ENCODE measurements at places on chromosomes 13 and 19.

GRCh38 chr13:75481176-75482069 lies 546 bp downstream of the TBC1D4 start:
- DNase-seq: peak; percentile 60

- no peak for DNase-seq
These were observed 1.7 kb downstream of the ANO8 start for GRCh38 chr19:17332677-17333581.

DNA sequence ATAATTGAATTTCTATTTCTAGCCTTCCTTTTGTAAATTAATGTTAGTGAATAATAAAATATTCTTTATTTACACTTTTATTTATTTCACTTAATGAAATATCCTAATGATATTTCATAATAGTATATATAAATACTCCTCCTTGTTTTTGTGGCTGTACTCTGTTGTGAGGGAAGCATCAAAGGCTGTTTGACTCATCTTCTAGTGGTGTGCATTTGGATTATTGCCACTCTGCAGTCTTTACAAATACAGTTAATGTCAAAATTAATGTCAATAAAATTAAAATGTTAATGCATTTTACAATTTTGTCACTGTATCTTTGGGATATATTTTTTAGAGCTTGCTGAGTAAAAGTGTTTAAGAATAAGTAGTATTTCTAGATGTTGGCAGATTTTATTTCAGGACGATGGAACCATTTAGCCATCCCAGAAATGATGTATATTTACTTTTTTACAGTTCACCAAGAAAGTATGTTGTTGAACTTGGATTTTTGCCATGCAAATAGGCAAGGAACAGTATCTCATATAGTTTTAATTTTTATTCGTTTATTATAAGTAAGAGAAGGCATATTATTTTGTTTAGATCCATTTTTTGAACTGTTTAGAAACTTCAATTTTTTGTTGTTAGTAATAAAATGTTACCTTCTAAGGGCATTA lies 281.2 kb upstream of the SLITRK6 start:
- no peak for DNase-seq

DNA sequence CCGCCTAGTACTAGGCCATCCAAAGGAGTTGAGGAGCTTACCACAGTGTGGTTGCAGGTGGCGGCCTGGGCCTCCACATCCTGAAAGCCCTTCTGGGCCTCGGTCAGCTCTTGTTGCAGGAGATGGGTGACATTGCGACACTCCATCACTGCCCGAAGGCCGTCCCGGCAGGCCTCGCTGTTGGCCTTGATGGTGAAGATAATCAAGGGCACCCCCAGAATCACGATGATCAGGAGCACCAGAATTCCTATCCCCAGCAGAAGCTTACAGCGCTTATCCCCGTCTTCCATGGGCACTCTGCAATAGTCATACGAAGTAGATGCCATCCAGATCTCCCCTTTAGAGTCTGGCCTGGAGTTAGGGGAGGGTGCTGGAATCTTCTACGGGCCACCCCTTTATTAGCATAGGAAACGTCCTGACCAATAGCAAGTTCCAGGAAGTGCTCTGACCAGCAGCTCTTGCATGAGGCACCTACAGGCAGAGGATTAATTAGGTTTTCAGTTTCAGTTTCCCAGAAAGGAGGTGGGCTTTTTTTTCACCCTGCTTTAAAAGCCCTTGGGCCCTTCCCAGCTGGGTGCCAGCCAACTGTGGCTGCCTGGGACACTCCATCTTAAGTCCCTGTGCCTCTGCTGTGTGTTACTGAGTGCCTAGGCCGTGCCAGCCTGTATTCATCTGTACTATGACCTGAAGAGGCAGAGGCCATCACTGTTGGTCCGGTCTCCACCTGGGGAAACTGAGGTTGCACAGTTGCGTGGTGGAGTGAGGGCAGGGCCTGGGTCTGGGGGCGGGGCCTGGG lies at the start of gene BST2:
TSS of gene BST2 (minus strand) at position 381 of the 796 bp plus-strand sequence. CDS start at position 326, 55 bp downstream.
- no peak for DNase-seq

DNA sequence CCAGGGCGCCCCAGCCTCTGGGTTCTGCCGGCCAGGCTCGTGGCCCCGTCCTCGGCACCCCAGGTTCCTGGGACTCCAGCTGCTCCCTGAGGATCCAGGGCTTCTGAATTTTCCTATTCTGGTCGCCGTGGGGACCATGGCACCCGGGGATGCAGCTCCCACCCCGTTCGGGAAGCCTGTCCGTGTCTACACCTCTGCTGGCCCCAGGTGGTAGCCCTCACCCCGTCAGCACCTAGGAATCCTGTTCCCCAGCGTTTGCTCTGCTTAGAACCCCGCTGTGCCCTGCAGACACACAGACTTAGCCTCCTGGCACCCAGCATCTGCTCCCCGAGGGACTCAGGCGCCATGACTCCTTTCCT lies 960 bp downstream of the PPFIA3 start:
- no peak for DNase-seq

GRCh38 chr13:62119739-62120700 lies 704.4 kb upstream of the PCDH20 start:
- peak; percentile 22 for DNase-seq

DNA sequence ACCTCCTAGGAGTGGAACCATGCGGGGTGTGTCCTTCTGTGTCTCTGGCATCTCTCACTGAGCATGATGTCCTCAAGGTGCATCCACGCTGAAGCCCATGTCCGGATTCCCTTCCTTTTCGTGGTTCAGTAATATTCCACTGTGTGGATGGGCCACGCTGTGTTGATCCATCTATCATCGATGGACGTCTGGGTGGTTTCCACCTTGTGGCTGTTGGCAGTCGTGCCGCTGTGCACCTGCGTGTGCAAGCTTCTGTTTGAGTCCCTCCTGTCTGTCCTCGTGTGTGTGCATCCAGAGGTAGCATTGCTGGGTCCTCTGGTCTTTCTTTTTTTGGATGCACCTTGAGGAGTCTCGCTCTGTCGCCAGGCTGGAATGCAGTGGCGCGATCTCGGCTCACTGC lies 11.2 kb upstream of the GNA15 start:
- no peak for DNase-seq

DNA sequence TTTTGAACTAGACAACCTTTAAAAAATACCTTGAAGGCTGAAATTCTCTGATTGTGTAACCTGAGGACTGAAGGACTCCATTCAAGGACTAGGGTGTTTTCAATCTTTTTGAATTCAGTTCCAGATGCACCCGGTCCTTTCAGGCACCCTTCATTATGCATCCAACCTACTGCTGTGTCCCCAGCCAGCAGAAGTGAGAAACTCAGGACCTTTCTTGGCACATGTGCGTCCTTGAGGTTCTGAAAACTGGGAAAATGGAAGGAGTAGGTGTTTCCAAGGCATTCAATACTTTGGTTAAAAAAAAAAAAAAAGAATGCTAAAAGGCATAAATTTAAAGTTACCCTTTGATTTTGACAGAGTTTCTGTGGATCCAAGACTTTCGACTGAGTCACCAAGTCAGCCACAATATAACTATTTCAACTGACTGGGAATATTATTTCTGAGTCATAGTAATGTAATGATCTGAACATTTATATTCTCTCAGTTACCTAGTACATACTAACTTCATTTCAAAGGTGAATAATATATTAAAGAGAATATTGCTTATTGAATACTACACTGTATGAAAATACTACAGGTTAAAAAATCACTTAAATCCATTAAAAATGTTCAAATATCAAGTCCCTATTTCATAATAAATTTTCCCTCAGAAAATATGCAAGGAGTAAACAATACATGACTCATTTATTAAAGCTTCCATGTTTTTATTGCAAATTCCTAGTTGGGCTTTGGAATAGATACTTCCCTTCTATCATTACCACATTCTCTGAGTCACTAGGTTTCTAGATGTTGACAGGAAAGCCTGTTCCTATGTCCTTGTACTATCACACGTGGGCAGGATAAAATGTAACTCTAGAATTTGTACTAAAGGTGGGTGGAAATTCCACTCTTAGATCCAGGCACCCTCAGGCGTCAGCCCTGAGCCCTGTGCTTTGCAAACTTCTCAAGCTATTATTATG lies 2.4 kb upstream of the ITGBL1 start:
- no peak for DNase-seq

GRCh38 chr13:76425935-76426334 lies 460.3 kb downstream of the KCTD12 start:
- no peak for DNase-seq

DNA sequence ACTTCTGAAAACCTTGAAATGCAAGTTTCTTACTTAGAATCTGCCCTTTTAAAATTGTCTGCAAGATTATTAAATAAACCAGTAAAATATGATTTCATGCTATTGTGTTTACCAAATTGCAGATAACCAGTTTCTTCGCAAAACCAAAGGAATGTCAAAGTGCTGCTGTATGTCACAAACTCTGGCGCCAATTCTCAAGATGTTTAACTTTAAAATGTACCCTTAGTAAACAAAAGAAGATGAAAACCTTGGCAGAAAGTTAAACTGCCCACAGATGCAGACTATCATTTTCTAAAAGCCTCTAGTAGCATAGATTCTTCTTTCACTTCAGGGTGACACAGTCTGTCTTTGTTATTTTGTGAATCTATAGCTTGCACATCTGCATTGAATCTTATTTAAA lies 189.2 kb downstream of the SLITRK6 start:
- DNase-seq: no peak

DNA sequence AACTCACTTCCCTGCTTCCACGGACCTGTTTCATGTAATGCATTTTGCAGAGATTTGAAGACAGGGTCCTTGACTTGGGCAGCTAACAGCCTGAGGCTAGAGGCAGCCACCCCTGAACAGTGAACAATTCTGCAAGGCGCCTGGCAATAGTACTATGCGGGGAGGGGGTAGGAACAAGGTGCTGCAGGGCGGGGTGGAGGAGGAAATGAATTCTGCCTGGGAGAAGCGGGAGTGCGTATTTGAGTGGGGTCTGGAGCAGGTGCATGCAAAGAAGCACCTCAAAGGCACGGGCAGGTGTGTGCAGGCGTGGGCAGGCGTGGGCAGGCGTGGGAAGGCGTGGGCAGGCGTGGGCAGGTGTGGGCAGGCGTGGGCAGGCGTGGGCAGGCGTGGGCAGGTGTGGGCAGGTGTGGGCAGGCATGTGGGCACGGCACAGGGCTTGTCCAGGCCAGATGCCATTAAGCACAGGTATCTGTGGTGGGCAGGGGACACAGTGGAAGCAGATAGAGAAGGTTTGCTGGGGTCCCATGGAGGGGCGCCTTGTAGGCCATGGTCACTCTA lies 130.4 kb upstream of the GJB6 start:
- DNase-seq: no peak

DNA sequence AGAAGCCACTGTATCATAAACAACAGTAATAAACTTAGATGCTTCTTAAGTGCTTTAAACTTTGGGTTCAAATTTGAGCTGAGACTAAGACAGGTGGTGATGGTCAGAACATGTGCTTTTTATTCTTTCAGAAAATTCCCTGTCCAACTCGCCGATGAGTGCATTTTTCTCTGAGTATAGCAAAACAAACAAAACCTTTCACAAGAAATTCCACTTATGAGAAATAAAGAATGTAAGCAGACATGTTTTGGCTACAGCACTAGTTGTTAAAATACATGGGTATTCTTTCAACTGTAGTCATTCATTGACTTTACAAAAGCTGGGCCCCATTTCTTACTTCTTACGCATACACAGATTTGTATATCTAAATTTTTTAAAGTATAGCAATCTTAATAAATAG lies 125.6 kb downstream of the SPRY2 start:
- no peak for DNase-seq

DNA sequence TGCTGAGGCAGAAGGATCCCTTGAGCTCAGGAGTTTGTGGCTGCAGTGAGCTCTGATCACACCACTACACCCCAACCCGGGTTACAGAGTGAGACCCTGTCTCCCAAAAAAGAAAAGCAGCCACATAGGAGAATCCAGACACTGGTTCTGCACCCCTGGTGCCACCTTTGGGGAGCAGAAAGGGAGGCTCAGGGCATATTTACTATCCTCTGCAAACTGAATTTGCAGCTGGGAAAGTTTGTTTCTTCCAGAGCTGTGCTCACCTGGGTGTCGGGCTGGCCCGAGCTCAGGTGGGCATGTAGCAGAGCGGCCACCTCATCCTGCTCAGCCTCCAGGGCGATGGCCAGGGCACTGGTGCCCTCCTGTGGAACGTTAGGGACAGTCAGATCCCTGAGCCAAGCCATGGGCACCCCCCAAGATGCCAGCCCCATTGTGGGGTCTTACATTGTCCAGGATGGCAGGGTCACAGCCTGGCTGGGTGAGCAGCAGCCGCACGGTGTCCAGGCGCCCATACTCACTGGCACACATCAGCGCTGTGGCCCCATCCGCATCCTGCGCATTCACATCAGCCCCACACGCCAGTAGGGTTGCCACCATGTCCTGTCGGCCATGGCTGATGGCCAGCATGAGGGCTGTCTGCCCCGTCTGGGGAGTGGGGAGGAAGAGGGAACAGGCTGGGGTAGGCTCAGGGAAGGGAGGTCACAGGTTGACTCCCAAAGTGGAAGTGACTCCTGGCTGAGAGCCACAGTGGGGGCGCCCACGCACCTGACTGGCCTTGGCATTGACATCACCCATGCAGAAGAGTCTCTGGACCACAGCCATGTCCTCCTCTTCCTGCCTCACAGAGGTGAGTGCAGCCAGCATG lies 3.1 kb downstream of the RPS28 start:
- no peak for DNase-seq

- peak; percentile 18 for DNase-seq
These were observed 31.4 kb upstream of the MTIF3 start for GRCh38 chr13:27481766-27482165.

DNA sequence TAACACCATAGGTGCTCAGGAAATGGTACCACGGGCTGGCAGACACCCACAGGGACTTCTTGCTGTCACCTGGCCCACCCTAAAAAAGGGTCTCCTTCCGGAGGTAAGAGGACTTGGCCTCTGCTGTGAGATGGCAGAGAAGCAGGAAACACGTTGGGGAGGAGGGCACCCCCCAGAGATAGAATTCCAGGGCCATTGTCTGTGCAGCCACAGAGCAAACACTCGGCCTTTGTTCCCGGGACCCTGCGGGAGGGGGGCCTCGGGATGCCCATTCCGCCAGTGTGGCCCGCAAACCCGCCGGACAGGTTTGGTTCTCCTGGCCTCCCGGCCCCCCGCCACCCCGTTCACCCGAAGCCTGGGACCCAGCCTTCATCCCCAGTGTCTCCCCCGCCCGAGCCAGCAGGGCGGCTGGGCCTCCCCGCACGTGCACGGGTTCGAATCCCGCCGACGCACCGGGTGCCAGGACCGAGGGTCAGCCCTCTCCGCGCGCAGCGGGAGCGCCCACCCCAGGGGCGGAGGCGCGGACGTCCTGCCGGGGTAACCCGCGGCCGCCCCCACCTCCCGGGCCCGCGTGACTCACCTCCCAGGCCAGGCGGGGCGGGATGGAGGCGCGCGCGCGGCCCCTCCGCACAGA lies 714 bp downstream of the PLPP2 start:
- DNase-seq: no peak

- DNase-seq: no peak
These were observed 10.3 kb downstream of the ZNF787 start for GRCh38 chr19:56110515-56111448.

Measured in NCI-H1092 (cell line).